Activated CD4-positive, alpha-beta T cell treated with anti-CD3 and anti-CD28 coated beads, Interleukin-2, amount 50 U/mL, for 16 hours (primary cell): ENCODE measurements at places on chromosomes 2 and 18.

DNA sequence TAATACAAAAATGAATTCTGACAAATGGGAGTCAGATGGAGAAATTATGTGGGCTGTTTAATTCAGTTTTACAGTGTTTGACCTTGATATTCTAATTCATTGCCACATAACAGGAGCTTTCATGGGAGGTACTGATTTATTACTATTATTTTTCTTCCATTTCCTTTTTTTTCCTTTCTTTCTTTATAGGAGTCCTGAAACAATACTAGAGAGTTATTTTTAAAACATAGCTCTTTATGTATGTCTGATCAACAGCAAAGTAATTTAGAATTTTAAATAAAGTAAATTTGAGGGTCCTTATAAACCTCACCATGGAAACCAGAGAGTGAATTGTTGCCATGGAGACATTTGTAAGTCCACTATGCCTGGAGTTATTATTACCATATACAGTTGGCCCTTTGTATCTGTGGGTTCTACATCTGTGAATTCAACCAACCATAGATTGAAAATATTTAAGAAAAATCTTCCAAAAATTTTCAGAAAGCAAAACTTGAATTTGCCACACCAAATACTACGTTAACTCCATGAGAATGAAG, 40.9 kb upstream of the PPP4R1 start:
- no peak for DNase-seq

DNA sequence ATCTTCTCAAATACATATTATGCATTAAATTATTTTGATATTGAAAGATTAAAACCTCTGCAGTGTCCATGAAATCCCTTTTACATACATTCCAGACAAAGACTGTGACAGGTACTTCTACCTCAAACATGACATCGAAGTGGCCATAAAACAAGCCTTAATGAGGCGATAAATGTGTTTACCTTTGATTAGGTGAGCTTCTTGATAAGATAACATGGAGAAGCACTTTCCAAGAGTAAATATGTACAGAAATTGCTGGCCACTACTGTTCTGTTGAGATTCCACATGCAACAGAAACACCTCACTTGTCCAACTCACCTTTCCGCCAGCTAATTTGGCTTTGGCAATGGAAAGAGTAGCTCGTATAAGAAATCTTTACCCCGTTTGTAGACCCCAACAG, 55.2 kb downstream of the ZEB2 start:
- no peak for DNase-seq

GRCh38 chr2:172281648-172282570, 145.5 kb upstream of the ITGA6 start:
- no peak for DNase-seq

- peak; percentile 92 for DNase-seq
These were observed at the start of gene WDR35 for GRCh38 chr2:19989667-19990415. TSS of gene WDR35 (minus strand) at chr2:19990105. CDS start at chr2:19990015, 90 bp downstream.

DNA sequence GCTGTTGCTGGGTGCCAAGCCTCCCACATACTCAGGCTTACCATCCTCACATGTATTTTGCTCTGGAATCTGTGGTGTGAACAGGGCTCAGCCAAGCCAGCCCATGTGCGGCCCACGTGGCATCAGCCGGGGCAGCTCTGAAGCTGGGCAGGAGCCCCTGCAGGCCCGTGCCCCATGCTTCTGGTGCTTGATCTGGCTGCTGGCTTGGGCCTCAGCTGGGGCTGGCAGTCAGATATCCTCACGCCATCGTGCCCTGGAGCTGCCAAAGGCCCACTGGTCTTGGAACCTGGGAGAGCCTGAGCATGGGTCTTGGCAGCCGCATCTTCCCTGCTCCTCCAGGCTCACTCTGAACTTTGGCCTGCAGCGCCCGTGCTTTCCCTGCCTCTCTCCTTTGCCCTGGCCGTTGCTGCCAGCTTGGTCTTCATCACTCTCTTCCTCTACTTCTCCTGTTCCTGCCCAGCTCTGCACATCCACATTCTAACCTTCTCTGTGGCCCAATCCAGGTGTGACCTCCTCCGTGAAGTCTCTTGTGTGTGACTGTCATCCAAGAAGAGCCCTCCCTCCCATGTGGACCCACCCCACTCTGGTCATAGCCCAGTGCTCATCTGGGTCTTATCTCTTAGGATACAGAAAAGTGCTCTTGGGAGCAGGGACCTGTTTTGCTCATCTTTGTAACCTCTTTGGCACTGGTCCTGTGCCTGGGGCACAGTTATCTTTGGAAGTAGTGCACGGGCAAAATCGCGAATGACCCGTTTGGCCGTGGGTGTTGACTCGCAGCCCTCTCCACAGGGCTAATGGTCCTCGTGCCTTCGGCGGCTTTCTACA, 116.1 kb downstream of the RNF144A start:
- no peak for DNase-seq

- no peak for DNase-seq
These were observed 1.5 kb downstream of the STRADB start for GRCh38 chr2:201452922-201453643.

DNA sequence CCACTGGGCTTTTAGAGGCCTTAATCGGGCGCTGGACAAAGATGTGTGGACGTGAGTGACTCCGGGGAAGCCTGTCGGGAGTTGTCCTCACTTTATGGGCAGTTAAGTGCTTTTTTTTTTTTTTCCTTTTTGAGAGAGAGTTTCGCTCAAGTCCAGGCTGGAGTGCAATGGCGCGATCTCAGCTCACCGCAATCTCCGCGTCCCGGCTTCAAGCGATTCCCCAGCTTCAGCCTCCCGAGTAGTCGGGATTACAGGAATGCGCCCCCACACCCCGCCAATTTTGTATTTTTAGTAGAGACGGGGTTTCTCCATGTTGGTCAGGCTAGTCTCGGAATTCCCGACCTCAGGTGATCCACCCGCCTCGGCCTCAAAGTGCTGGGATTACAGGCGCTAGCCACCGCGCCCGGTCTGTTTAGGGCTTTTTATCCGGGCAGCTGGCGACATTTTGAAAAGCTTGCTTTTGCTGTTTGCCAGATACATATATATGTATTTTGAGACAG, 1.5 kb downstream of the MSH6 start:
- no peak for DNase-seq

- no peak for DNase-seq
These were observed 1.3 kb upstream of the VWA3B start for GRCh38 chr2:98085649-98086048.

DNA sequence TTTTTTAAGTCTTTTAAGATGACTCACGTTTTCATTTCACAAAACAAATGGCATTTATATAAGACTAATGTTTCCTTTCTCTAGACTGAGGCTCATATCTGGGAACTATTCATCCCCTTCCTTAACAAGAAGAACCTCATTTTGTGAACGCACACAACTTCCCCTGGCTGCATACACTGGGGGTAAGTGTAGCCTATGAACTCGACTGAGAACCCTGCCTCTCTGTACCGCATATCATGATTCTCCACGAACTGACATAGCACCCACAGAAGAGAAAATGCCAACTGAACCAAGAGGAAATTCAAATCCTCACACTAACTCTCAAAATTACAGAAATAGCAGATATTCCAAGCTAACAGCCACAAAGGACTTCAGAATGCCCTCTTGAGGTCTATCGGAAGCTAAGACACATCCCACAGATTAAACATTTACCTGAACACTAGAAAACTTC, 236.7 kb downstream of the TCF4 start:
- no peak for DNase-seq

DNA sequence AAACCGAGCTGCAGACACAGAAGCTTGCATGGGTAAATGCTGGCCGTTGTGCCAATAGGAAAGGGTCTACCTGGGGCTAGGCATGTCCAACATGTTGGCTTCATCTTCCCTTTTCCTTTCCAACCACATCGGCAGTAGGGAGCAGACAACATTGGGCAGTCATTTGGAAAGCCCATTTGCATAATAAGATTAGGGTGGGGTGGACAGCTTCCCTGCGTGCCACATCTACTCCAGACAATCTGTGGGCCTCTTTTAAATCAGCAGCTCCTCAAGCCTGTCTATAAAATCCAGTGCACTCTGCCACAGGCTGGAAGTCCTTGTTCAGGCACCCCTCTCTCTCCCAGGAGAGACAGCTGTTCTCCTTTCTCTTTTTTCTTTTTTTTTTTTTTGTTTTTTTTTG, 203.6 kb upstream of the KYNU start:
- no peak for DNase-seq

- no peak for DNase-seq
These were observed 1.7 kb downstream of the CCBE1 start for GRCh38 chr18:59695551-59695950.

- DNase-seq = no peak
These were observed 58.0 kb upstream of the BOD1L2 start for GRCh38 chr18:57088883-57089282.
